NCI-H2171 (cell line): ENCODE measurements at places on chromosomes 3 and 15.

- no peak for DNase-seq
These were observed 35.8 kb upstream of the ATOSA start for GRCh38 chr15:52714968-52715367.

DNA sequence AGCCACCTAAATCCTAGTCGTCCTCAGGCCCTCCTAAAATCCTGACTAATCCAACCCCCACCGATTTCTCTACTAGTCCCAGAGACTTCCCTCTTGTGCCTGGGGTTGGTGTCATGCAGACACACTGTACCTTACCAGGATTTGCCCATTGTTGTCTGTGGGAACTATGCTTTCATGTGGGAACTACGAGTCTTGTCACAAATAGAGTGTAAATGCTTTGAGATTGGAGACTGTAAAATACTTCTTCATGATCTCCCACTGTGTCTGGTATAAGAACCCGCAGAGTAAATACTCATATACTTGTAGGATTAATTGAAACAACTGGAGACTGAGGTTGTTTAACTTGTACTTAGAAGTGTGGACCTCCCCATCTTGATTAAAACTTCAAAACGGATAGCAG is 11.2 kb downstream of the B3GNT5 start:
- DNase-seq, result no peak

GRCh38 chr3:150545419-150546225 is 674 bp downstream of the SERP1 start:
- peak; percentile 17 for DNase-seq

DNA sequence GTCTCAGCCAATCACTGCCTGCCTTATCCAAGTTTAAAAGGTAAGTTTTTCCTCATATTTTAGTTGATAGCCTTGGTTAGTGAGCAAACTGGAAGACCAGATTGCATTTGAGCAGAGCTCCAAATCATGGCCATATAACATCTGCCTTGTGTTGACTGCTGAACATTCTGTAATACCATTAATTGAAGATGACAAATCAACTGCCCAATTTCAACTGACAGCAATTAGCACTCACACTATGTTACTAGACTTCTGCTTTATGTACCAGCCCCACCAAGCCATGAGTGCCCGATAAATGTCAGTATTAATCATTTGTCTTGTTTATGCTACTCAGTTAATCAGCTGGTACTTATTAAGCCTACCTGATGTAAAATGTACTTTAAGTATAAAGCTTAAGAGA is 83.1 kb downstream of the CGGBP1 start:
- no peak for DNase-seq

- DNase-seq, result no peak
These were observed 83.5 kb upstream of the FHIT start for GRCh38 chr3:61334783-61335182.

GRCh38 chr15:90881978-90882721 is 2.2 kb upstream of the FES start:
- no peak for DNase-seq

- DNase-seq, result peak; percentile 87
These were observed 365.6 kb downstream of the SV2B start for GRCh38 chr15:91465696-91466095.

DNA sequence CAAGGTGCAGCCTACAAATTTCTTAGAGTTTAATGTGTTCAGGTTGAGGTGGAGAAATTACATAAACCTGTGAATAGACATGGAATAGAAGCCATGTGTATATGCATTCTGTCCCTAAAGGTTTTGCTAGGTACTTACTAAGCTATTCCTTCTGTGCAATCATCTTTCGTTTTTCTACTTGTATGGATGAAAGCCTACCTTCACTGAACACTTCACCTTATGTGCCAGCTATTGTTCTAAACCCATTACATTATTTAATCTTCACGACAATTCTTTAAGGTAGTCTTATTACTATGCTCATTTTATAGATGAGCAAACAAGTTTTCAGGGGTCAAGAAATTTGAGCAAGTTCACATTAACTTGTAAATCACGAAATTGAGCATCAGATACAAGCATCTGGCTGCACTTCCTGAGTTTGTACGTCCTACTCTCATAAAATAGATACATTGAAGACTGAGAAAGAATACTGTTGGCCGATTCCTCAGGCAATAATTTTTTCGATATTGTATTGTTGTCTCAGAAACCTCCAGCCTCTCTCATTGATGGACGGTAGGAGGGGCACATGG is 635 bp upstream of the RCN2 start:
- no peak for DNase-seq

DNA sequence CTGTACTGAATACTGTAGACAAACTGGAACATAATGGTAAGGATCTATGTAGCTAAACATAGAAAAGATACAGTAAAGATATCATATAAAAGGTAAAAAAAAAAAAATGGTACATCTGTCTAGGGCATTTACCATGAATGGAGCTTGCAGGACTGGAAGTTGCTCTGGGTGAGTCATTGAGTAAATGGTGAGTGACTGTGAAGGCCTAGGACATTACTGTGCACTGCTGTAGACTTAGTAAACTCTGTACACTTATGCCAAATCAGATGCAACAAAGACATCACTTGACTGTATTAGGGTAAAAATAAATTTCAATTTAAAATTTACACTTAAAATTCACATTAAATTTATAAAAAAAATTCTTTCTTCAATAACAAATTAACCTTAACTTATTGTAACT is 281.3 kb upstream of the LMCD1 start:
- no peak for DNase-seq

- peak; percentile 4 for DNase-seq
These were observed 592.0 kb downstream of the ZNF385D start for GRCh38 chr3:21158861-21159542.

GRCh38 chr15:39079296-39079847 is 501.5 kb upstream of the THBS1 start:
- DNase-seq, result no peak

DNA sequence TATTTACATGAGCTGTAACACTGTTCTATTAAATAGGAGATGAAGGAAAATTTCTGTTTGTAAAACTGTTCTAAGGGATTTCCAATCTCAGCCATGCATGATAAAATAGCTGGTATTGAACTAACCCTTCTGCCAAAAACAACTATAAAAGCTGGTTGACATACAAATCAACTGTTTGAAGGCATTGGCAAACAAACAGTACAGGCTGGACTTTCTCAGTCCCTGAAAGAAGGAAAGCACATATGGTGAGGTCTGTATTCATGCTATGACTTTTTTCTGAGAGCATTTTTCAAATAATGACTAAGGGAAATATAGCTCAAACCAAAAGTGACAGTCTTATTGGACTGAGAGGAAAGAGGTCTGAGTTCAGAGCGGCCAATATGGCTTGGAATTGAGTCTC is 117.0 kb upstream of the CCDC54 start:
- no peak for DNase-seq

- no peak for DNase-seq
These were observed 277 bp downstream of the SIAH2 start for GRCh38 chr3:150762662-150763121.

DNA sequence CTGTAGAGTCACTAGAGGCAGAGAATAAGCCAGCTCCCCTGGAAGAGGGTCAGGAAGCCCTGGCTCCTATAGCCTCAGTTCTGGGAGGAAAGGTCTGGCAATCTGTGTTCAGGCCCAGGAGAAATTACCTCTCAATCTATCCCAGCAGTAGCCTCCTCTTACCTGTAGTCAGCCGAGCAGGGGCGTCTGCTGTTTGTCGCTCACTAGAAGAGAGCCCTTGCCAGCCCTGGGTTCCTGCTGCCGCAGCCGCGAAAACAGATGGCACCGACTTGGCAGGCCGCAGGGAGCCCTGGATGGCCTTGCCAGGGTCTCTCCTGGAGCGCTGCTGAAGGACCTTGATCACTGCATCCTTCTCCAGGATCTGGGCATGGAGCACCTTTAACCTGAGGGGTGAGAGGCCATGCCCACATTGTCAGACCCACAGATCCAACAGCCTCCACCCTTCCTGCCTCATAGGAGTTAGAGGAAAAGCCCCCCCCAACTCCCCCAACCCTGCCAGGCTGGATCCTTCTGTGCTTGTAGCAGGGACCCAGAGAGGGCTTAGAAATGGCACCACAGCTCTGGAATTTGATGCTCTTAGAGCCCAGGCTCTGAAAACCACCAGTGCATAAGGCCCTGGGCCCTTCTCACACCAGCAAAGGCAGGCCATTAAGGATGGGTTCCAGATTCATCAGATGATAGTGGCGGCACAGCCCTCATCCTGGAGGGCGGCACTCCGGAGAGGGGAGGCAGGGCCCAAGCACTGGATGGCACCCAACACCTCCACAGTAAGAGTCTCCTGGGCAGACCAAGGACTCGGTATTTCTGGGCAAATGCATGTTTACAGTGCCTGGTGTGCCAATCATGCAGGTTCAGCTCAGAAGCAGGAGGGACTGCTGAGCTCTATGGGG is 14.9 kb downstream of the AMOTL2 start:
- peak; percentile 60 for DNase-seq

DNA sequence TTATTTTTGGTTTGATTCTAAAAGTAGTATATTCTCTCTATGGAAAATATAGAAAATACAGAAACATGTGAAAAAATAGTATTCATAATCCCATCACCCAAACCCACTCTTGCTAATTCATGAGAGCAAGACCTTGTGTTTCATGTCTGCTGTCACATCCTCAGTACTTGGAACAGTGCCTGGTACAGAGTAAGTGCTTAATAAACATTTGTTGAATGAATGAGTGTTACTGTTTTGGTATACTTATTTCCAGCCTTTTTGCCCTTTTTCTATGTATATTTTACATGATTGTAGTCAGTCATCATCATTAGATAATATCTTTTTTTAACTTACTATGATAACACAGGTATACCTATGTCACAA is 59.3 kb downstream of the IL16 start:
- DNase-seq, result no peak

DNA sequence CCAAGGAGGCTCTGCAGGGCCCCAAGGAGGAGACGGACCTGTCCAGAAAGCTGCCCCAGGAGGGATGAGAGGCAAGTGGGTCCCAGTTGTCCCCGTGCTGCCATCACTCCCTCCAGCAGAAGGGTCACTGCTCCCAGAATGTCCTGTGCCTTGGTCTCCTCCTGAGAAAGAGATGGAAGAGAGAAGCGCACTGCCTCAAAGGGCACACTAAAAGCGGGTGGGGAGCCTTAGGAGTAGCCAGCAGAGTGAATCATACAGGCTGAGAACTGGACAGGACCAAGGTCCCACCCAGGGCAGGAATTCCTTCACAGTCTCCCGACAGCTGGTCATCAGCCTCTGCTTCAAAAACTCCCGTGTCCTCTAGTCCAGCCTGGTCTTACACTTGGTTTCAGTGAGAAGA is 4.6 kb downstream of the THPO start:
- no peak for DNase-seq

GRCh38 chr15:70669006-70669602 is 94.3 kb downstream of the UACA start:
- no peak for DNase-seq

GRCh38 chr3:49244581-49245205 is 32.3 kb downstream of the C3orf62 start:
- DNase-seq, result no peak

- DNase-seq, result no peak
These were observed 11.8 kb upstream of the MYO1E start for GRCh38 chr15:59384507-59384906.

GRCh38 chr15:95394186-95395067 is 936.1 kb upstream of the NR2F2 start:
- DNase-seq, result no peak

- peak; percentile 83 for DNase-seq
These were observed 219.0 kb upstream of the LINGO1 start for GRCh38 chr15:77851691-77852090.

- DNase-seq, result no peak
These were observed 4.9 kb upstream of the BTLA start for GRCh38 chr3:112504123-112504522.

DNA sequence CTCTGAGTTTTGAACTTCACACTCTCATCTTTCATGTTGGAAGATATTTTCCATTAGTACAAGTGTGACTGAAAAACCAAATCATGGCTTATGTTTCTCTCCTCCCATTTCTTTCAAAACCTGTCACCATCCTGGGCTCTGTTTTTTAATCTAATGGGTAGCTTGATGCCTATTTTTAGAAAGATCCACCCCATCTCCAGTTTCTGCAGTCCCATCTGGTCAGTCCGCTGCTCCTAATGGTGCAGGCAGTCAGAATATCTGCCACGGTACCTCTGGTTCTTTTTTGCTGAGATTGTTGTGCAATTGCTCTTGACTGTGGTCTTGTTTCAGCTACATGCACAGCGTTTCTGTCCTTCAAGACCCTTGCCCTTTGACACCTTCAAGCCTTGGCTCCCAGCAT is 240.9 kb upstream of the CADM2 start:
- DNase-seq, result peak; percentile 42
